ENCODE measurements at places on chromosomes 2 and 18. TPM values are rescaled to one million over a fixed set of nuclear protein-coding genes. Genes with fewer than 3 reads are reported as not detected.

Gene CCNYL1
- 34.5 TPM for total RNA-seq

Gene DCDC2C
- total RNA-seq = not detected

Gene CCDC141
- total RNA-seq = 6.7 TPM

Gene SPEG
- 217 TPM for total RNA-seq

Gene FKBP7
- total RNA-seq = 30.4 TPM

Gene FBXO15
- total RNA-seq = not detected

Measured in posterior vena cava (tissue), 2 donors.